Cerebellar nuclear complex (tissue), 1 donor: ENCODE measurements at places on chromosomes 16 and 17.

- DNase-seq = no peak
These were observed 69.0 kb upstream of the AMZ2 start for GRCh38 chr17:68178831-68179230.

DNA sequence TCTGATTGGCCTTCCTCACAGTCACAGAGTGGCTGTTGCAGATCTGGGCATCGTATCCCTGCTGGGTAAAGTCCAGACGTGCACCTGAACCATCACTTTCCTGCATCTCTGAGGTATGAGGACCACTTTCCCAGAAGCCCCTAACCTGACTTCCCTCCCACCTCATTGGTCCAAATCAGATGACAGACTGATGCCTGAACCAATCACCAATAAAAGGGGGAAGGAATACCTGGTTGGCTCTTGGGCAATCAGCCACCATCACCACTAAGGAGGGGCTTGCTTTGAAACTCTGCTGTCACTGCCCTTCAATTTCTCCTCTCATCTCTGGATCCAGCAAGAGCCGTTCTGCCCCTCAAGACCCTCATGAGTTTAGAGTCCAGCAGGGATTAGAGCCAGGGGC lies 13.6 kb upstream of the WFDC1 start:
- no peak for DNase-seq

- DNase-seq = no peak
These were observed 166.2 kb upstream of the KCNJ16 start for GRCh38 chr17:69908626-69909368.

GRCh38 chr16:57690782-57691471 lies 3.7 kb upstream of the DRC7 start:
- no peak for DNase-seq

DNA sequence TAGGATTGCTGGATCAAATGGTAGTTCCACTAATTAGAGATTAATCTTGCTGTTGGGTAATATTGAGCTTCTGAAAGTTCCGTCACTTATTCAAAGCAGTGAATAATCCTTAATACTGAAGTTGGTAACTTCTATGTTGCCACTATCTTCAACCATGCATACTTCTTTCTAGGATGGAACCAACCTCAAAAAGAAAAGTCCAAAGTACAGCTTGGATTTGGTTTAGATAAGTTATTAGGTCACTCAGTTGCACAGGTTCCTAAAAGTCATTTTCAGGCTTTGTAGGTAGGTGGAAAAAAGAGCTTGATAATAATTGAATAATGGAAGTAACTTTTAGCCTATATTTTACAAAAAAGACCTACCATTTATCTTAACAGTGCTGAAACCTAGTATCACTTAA lies 78.7 kb downstream of the MAP2K4 start:
- DNase-seq = no peak

DNA sequence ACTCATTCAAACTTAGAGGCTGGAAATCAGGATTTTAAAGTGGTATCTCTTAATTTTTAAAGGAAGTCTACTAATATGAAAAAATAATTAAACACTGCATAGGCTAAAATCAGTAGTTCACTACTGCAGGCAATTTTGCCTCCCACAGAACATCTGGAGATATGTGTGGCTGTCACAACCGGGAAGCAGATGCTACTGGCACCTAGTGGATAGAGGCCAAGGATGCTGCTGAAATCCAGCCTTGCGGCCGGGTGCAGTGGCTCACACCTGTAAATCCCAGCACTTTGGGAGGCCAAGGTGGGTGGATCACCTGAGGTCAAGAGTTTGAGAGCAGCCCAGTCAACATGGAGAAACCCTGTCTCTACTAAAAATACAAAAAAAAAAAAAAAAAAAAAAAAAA lies 473.9 kb downstream of the XYLT1 start:
- no peak for DNase-seq

DNA sequence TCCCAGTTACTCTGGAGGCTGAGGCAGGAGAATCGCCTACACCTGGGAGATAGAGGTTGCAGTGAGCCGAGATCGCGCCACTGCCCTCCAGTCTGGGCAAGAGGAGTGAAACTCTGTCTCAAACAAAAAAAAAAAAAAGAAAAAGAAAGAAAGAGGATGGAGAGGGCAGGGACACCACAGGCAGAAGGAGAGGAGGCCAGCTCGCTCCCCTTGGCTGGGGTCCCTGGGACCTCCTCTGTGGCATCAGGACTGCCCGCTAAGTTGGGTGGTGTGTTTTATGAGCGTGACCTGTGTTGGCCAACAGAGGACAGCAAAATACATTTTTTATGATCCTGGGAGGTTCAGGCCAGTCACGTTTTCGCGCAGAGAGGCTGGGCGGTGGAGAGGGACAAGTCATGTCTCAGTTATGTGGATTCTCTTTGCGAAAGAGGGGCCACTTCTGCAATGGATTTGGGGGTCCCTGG lies 229.6 kb downstream of the MRTFB start:
- DNase-seq = no peak

DNA sequence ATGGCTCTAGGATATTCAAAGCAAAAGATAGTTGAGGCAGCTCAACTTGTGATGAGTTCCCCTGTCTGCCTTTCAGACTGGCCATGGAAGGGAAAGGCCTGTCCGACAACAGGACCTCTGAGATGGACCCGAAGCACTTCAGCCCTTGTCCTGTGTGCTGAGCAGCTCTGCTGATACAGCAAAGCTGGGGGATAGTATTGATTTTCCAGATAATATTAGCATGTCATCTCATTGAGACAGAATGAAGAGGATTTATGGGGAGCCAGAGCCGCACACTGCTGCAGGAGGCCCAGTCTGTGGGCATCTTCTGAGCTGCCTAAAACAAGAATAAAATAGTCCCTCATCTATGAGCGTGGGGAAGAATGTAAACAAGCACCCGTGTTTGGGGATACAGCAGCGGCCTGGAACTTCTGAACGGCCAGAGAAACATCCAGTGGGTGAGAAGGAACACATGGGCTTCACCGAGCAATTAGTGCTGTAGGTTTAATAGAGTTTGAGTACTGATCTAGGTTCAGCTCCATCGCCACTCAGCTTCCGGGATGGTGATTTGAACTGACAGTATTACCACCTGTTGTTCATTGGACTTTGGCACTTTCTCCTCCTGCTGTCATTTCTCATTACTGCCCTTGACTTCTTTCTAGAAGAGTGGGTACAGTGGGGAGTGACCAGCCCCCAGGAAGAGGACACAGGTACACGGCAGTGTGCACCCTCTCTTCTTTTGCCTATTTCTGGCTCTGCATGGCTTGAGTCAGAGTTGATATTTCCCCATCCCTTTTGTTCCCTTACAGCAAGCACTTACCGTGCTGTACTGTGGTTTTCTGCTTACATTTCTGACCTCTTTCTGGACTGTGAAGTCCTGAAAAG lies 96.5 kb upstream of the TBX2 start:
- DNase-seq = no peak

GRCh38 chr17:82524540-82524939 lies 5.0 kb downstream of the FOXK2 start:
- DNase-seq = no peak

GRCh38 chr17:59513934-59514841 lies 51.2 kb upstream of the DHX40 start:
- DNase-seq = no peak

GRCh38 chr17:74217037-74217730 lies 3.8 kb downstream of the TTYH2 start:
- DNase-seq = no peak

DNA sequence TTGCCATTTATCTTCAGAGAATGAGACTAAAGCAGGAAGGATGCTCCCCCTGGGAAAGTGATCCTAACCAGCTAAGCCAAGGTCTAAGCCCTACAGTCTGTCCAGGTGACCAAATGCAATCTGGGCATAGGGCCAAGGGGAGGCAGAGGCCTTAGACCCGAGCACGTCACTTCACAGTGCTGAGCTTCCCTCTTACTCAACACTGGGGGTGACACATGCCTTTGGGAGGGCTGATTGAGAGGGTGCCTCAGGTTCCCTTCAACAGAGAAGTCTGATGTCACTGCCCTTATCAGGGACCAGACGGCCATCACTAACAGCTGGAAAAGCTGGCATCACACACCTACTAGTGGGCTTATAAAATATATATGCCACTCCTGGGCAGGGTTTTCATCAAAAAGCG lies 4.0 kb downstream of the CIAO2B start:
- DNase-seq = no peak

- no peak for DNase-seq
These were observed 19.4 kb upstream of the NFATC3 start for GRCh38 chr16:68065716-68066305.

GRCh38 chr16:29702269-29702668 lies 23.3 kb downstream of the QPRT start:
- DNase-seq = no peak

DNA sequence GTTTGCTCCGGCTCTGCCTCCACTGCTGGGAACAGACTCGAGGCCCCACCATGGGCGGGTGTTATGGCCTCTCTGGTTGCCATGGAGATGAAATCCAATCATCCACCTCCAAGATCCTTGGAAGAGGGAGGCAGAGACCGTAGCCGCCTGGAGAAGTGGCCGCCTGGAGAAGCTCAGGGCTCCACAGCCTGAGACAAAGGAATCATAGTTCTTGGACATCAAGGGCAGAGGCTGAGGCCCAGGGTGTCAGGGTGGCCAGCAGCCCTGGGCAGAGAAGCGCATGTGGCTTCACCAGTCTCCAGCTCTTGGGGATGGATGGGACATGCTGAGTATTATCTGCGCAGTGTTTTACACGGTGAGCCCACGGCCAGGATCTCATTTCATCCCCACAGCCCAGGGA lies 36.2 kb downstream of the ABR start:
- DNase-seq = no peak

DNA sequence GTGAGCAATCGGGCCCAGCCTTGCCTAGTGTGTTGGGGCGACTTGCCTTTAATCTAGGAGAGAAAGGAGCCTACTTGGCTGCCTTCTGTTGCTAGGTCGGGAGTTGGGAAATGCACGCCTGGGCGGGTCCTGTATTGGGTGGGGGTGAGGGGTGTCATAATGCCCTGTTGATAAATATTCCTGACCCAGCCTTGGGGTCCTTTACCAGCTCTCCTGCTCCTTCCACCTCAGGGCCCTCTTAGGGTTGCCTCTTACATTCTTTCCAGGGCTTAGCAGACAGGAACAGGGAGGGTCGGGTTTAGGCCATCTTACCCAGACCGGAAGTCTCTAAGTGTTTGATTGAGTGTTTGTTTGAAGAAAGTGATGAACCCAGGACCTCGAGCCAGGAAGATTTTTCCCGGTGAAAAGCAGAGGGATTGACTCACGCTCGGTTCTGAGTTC lies 112.9 kb downstream of the SEC14L1 start:
- no peak for DNase-seq

DNA sequence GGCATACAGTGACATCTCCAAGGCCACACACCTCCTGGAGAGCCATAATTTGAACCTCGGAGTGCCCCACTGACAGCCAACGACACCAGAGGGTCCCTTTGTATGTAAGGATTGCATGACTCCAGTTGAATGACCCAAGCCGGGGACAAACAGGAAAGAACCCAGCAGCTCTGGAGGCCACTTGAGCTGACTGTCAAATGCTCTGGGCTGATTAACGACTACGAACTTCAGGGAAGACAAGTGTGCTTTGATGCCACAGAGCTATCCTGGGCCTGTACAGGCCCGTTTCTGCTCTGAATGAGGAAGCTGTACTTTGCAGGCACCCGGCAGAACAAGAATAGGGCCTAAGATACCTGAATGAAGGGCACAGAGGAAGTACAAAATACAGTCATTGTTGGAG lies 404.6 kb downstream of the SLC39A11 start:
- no peak for DNase-seq

DNA sequence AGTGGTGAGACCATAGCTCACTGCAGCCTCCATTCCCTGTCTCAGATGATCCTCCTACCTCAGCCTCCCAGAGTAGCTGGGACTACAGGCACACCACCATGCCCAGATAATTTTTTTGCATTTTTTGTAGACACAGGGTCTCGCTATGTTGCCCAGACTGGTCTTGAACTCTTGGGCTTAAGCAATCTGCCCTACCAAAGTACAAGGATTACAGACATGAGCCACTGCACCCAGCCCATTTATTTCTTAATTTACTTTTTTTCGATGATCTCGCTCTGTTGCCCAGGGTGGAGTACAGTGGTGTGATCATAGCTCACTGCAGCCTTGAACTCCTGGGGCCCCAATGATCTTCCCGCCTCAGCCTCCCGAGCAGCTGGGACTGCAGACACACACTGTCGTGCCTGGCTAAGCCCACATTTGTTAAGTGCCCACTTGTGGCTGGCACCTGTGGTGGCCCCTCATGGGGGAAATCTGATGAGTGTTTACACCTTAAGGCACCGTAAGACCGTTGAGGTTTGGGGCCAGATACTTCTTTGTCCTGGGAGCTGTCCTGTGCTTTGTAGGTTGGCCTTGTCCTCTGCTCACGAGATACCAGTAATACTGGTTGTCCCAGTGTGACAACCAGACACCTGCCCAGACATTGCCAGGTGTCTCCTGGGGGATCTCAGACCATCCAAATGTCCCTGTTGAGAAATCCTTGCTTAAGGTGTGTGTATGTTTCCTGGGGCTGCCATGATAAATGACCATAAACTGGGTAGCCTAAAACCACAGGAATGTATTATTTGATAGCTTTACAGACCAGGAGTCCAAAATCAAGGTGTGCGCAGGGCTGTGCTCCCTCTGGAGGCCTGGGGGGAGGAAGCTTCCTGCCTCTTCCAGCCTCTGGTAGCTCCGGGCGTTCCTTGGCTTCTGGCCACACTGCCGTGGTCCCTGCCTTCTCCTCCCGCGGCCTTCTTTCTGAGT lies 141.4 kb upstream of the GSE1 start:
- no peak for DNase-seq

GRCh38 chr17:63082952-63083351 lies 116.9 kb downstream of the TANC2 start:
- no peak for DNase-seq

- no peak for DNase-seq
These were observed 119.3 kb upstream of the TBX2 start for GRCh38 chr17:61280338-61280737.

DNA sequence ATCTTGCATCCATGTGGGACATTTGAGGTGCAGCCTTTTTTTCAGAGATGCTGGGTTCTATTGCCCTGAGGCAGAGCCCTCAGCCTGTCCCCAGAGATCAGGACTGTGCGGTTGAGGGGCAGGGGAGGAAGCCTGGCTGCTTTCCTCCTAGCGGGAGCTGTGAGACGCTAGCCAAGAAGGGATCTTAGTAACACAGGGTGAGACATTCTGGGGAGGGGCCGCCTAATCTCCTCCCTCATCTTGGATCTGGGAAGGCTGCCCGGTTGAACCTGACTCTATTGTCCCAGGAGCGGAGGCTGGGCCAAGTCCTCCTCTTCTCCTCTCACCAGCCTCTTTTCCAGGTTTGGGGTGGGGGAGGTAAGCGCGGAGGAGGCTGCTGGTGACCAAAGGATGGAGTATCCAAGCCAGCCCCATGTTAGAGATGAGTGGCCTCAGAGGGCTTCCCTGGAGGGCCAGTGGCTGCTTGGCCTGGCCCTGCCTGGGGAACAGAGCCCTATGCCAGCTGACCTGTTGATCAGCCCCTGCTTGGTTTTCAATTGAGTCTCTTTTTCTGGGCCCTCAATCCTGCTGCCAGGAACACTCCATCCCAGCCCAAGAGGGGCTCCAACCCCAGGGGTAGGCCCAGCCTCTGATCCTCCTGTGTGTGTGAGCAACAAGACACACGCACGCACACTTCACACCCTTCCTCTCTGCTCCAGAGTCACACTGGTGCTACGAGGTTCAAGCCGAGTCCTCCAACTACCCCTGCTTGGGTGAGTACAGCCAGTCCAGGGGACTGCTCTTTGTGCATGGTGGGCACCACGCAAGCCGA lies 5.0 kb downstream of the CA4 start:
- no peak for DNase-seq
